ENCODE measurements at places on chromosomes 1 and 21.
A peak's percentile ranks its signal among the peaks of the same experiment; 100 is the strongest.

GRCh38 chr1:216596281-216596862 is 126.9 kb downstream of the ESRRG start:
- no peak for DNase-seq

GRCh38 chr1:83692524-83693381 is 306.2 kb downstream of the TTLL7 start:
- no peak for DNase-seq

DNA sequence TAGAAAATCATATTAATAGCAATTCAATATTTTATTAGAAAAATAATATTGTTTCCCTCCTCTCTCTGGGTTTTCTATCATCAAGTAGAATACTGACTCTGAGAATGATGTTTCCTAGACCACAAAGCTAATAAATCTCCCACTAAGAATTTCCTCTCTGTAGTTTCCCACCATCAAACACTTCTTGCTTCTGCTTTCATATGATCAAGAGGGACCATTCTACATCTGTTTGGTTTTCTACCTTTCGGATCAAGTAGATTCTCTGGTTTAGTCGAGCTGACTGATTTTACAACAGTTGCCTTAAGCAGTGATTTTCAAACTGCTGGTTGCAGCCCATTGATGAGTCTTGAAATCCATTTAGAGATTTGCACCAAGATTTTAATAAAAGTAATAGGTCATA is 240.2 kb upstream of the PTBP2 start:
- no peak for DNase-seq

DNA sequence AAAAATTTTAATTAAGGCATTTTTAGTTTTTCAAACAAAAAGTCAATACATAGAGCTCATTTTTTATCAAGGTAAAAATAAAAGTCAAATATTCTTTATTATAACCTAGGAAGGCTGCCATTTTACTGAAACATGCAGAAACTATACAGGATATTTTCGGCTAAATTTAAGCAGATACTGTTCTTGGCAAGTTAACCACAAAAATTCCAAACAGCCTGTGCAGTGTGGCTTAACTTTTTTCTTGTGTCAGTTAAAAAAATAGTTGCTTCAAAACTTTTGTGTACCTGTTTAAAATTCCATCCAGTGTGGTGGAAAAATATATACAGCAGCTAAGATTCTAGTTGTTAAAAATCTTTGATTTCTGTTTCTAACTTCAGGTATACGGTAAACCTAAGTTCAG is 135.0 kb downstream of the ATP5PO start:
- no peak for DNase-seq

DNA sequence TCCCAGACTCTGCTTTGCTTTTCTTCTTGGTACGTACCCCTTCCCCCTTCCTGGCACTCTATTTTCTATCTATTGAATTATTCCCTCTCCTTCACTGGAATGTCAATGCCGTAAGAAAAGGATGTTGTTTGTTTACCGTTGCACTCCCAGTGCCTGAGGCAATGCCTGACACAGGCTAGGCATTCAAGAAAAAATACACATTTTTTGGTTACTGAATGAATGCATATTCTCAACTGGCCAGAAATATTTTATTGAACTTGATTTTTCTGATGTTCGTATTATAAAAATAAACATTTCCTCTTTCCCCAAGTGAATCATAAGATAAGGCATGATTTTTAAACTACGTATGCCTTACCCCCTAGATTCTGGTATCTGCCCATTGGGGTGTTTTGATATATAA is 41.2 kb downstream of the GNG12 start:
- DNase-seq: no peak

DNA sequence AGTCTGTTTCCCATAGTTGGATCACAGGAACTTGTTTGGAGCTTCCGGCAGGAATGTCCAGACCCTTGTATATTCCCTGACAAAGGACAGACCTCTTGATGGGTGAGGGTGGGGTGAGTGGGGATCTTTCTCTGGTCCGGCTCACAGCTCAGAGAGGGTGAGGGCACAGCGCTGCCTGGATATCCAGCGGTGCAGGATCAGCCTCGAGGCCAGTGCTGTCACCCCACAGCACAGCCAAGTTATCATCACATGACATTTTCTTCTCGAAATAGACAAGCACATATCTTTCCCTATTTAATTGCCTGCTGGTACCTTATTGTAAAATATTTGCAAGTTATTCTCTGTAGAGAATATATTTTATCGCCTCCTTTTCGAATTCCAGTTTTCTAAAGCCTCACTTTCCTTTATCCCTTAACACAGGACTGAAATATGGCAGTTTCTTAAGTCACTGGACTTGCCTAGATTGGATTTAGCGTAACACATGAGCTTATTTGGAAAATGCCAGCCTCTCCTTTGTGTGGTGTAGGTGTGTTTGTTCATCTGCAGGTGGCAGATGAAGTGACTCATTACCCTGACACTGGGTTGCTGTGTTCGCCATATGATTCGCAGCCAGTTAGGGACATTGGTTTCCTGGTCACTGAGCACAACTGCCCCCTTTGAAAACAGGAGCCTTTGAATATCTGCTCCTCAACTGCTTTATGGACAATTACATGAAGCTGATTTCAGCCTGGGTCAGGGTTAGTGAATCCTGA is 21.4 kb downstream of the CLIC6 start:
- no peak for DNase-seq

DNA sequence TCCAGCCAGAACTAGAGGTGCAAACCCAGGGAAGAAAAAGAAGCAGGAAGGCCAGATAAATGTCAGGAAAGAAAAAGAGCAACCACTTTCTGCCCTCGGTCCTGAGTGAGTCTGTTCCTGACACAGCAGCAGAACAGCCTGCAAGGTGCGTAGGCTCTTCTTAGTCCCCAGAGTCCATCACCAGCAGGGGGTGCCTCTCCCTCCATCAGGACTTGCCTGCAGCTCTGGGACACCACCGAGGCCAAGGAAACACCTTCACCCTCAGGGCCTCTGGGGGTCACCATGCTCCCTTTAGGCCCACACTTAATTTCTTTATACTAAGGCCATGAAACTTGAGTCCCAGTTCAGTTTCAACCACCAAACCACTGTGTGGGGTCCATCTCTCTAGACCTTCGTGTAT is 43.7 kb upstream of the NFASC start:
- DNase-seq: peak; percentile 16

- no peak for DNase-seq
Observed at GRCh38 chr1:86104606-86105532, 51.7 kb downstream of the COL24A1 start.

DNA sequence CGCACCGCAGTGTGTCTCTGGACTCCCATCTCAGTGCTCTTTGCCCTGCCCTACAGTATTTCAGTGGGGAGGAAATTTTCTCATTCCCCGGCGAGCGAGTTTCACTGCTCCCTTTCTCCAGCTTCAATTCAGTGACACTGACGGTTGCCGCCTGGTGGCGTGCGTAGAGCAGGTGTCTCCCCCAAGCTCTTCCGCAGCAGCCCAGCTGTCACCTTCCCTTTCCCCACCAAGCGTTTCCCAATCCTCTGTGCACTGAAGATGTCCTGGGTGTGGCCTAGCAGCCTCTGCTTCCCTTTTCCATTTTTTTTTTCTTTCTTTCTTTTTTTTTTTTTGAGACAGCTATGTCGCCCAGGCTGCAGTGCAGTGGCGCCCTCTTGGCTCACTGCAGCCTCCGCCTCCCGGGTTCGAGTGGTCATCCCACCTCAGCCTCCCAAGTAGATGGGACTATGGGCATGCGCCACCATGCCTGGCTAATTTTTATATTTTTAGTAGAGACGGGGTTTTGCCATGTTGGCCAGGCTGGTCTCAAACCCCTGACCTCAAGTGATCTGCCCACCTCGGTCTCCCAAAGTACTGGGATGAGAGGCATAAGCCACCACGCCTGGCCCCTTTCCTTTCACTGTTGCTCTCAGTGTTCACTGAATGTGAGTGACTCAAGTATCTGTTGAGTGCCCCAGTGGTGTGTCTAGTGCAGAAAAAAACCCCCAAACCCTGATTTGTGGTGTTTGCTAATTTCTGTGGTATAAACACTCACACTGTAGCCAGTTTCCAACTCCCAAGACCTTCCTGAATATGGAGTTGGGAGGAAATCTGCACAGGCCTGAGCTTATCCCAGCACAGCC is 30.1 kb downstream of the TNFRSF1B start:
- no peak for DNase-seq

GRCh38 chr1:111672331-111672730 is 52.7 kb downstream of the RAP1A start:
- no peak for DNase-seq

GRCh38 chr21:27108228-27108627 is 141.3 kb upstream of the ADAMTS5 start:
- DNase-seq: no peak
